CD8-positive, alpha-beta T cell (primary cell): ENCODE measurements at places on chromosomes 11 and 22. TPM values are rescaled to one million over a fixed set of nuclear protein-coding genes. Genes with fewer than 3 reads are reported as not detected.
A peak's percentile ranks its signal among the peaks of the same experiment; 100 is the strongest.

The GLYATL2 gene
- total RNA-seq: not detected

The RAB30 gene
- 134 TPM for total RNA-seq

The UBQLN3 gene
- not detected for total RNA-seq

The PRR33 gene
- not detected for total RNA-seq

The MS4A7 gene
- not detected for total RNA-seq

DNA sequence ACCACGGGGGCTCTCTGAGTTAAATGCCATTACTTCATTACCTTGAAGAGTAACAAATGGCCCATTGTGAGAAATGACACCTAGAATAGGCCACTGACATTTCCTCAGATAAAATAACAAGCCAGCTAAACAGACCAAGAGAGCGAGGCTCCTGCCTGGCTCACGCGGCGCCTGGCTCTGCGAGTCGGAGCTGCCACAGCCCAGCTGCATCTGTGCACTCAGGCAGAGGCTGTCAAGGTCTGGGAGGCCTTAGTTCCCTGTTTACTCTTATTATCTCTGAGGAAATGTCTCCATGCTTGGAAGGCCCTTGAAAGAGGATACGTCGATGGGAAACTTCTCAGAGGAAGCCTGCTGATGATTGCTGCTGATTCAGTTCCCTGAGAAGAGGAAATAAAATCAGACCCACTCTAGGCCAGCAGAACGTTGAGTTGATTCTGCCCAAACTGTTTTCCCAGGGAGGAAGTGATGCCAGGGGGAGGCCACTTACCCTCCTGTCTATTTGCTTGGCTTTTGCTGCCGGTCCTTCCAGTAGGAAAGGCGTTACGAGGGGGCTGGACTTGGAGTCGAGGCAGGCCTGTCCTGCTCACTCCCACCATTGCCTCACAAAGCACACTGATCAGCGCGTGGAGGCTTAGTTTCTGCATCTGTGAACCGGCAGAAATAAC lies 208.8 kb downstream of the TBC1D22A start:
- DNase-seq: no peak

- DNase-seq: no peak
These were observed 22.3 kb downstream of the ARHGAP1 start for GRCh38 chr11:46677991-46678740.

GRCh38 chr11:133041928-133042882 lies 490.1 kb downstream of the OPCML start:
- no peak for DNase-seq

- DNase-seq: no peak
These were observed 1458.6 kb upstream of the TENM4 start for GRCh38 chr11:80899381-80899780.

DNA sequence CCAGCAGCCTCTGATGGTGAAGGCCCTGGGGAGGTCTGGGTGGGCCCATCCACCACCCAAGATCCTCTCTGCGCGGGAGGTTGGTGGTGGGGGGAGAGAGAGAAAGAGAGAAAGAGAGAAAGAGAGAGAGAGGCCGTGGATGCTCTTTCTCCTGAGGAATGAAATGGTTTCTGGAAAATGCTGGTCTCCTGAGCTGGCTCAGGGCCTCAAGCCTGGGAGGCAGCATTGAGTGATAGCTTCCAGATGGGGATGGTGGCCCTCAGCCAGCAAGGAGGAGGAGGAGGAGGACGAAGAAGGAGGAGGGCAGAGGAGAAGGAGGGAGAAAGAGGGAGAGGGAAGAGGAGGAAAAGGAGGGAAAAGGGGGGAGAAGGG lies 4.6 kb downstream of the TSPAN32 start:
- DNase-seq: no peak

GRCh38 chr11:37496201-37496600 lies 898.2 kb upstream of the RAG2 start:
- DNase-seq: no peak

DNA sequence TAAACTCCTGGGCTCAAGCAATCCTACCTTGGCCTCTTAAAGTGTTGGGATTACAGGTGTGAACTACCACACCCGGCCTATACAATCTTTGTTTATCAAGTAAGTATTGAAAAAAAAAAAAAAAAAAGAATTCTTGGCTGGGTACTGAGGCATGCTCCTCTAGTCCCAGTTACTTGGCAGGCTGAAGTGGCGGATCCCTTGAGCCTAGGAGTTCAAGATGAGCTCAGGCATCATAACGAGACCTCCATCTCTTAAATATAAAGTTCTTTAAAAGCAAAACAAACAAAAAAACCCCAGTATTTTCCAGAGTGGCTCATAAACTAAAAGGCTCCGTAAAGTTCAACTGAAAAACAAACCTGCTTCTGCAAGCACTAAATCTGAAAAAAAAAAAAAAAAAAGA lies 50.3 kb upstream of the GAB2 start:
- no peak for DNase-seq

- no peak for DNase-seq
These were observed 3.4 kb upstream of the RCOR2 start for GRCh38 chr11:63920126-63920938.

DNA sequence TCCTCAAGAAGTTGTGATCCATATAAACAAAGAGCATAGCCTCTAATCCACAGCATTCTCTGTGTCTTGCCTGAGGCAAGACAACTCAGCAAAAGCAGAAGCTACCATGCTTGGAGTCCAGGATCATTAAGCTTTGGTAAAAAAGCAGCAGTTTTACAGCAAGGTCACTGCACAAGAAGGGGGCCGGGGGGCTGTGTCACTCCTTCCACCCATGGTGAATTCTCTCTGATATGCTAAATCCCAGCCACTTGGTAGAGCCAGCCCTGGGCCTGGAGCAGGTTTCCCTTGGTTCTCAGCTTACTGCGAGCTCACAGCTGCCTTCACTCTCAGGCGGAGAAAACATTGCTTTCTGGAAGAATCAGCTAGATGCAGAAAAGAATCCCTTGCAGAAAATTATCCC lies 144.7 kb downstream of the TENM4 start:
- no peak for DNase-seq

DNA sequence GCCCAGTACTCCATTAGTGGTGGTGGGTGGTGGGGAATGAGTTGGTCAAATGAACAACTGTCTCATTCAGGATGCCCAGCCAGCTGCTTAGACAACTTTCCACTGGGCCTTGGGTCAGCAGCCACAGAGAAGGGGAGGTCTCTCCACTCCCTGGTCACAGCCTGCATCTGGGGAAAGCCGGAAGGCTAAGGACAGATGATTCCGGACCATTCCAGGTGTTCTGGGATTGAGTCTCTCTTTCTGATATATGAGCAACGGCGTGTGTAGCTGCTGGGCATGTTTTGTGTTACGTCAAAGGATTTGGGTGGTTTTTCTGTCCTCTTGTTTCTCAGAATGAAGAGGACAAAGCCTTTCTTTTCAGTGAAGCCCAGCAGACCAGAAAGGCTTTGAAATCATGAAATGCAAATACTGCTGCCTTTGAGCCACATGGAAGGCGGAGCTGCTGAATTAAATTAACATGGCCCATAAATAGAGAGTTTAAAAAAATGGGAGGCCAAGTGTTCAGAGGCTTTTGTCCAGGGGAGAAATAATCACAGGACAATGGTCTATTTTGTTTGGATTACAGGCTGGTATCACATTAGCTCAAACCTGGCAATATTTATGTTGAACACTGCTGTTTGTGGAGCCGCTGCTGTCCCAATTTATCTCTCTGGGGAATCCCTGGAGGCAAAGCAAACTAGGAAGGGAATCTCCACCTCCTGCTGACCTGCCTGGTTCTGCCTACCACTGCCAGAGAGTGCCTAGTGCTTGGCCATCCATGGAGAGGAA lies 234.4 kb upstream of the E2F8 start:
- DNase-seq: no peak

DNA sequence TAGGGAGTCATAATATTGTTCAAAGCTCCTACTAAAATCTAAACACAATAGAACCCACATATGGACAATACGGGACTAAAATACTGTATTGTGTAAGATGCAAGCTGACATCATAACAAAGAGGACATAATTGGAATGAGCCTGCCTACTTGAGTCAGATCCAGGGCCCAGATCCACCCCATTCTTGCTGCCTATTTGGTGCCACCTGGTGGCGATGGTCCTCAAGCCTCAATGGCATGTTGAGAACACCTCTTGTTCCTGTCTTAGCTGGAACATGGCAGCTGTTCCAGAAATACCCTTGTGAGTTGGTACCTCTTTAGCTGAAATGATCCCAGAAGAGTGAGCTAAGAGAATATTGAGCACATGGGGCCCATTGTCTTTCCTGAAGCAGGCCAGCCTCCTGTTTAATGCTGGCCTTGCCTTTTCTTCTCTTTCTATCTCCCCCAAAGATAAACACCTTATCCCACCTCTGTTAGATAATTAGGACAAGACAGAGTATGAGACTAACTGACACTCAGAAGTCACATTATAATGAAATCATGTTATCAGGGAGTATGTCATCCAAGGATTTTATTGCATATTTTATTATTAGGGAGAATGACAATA lies 680.9 kb upstream of the ANO5 start:
- peak; percentile 6 for DNase-seq

DNA sequence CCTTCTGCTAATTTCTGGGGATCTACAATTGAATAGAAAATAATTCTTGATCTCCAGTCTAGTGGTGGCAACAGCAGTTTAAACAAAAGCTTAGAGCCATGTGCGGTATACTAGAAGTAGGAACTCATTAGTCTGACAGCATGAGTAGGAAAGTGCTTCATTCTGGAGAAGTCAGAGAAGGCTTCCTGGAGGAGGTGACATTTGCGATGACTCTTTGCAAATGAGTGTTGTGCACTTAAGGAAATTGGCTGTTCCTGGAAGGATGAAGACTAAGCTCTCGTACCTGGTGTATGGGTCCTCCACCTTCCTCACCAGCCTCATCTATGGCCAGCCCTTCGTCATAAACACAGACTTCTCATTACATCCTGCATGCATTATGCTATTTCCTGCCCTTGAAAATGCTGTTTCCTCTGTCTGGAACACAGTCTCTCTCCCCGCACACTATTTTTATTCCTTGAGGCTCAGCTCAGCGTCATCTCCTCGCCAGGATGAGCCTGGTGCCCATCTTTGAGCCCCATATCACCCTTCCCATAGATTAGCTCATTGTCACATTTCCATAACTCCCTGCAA lies 132.9 kb downstream of the PKNOX2 start:
- DNase-seq: no peak

- no peak for DNase-seq
These were observed 112.2 kb upstream of the SYT13 start for GRCh38 chr11:45398325-45398724.

- DNase-seq: no peak
These were observed 6.8 kb upstream of the RGL4 start for GRCh38 chr22:23684026-23684425.

DNA sequence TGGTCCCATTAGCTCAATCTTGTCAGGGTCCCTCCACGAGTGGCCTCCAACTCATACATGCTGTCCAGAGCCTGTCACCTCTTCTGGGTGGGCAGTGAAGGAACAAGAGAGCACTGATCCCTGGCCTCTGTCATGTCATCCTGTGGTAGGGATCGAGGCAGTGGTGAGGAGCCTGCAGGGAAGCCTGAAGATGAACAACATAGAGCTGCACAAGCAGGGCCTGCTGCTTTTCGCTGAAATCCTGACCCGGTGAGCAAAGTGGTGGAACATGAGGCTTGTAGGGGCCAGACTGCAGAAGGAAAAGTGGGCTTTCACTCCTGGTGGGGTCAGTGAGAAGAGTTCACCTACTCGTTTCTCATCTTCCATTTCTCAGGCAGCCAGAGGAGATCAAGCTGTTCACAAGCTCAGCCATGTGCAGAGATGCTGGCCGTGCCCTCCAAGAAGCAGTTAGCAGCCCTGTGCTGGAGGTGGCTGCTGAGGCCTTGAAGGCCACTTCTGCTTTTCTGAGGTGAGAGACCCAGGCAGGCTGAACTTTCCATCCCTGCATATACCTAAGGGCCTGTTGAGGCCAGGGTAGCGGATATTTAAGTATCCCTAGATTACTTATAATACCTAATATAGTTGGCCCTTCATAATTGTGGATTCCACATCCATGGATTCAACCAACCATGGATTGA lies 32.9 kb downstream of the MEI1 start:
- DNase-seq: no peak

DNA sequence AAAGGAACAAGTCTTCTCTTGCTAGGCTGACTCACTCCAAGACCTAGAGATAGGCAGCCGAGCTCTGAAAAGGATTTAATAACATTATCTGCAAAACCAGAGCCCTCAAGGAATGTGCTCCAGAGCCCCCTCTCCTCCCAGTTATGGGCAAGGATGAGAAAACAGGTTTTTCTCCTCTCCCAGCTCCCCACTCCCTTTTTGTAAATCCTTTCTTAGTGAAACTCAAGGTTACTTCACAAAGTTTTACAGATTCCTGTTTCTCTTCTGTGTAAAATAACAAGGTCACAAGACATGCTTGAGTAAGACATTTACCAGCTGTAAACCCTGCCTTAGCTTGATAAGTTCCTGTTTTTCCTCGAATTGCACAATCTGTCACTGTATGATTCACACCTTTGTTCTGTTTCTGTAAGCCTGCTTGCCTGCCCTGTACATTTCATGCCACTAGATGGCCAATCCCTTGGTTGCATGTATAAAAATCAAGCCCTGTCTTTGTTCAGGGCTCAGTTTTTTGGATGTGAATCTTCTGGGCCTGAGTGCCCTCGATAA lies 489.4 kb downstream of the KCNA4 start:
- DNase-seq: no peak

- DNase-seq: no peak
These were observed 32.5 kb downstream of the PLEKHA7 start for GRCh38 chr11:16981651-16982194.

- DNase-seq: no peak
These were observed 615.5 kb downstream of the NTM start for GRCh38 chr11:131985846-131986301.

DNA sequence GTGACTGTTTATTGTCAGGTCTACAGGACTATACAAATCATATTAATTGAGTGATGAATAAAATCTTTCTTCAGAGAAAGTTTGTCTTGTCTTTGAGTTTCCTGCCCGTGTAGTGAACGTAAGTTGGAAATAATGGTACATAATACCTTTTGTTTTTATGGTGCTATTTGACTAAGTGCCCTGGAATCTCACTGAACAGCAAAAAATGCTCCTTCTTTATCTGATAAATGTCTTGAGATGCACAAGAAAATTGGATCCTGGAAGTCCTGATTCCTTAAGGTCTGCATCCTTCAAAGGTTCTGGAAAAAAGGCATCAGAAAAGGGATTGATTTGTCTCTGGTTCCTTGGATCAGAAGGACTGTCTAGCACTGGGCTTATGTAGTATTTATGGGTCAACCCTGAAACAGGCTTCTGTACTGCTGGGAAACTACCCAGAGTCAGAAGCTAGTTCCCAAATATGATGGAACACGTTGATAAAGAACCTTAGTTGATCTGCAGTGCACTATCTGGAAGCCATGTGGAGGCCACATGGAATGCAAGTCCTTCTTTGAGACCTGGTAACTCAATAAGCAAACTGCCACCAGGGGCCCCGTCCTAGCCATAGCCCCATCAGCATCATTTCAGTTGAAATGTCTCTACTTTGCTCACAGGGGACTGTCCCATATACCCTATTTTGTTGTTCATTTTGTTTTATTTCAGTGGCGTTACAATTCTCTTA lies 100.6 kb upstream of the CD44 start:
- DNase-seq: no peak

GRCh38 chr11:118167906-118168305 lies 8.5 kb downstream of the SCN2B start:
- no peak for DNase-seq

DNA sequence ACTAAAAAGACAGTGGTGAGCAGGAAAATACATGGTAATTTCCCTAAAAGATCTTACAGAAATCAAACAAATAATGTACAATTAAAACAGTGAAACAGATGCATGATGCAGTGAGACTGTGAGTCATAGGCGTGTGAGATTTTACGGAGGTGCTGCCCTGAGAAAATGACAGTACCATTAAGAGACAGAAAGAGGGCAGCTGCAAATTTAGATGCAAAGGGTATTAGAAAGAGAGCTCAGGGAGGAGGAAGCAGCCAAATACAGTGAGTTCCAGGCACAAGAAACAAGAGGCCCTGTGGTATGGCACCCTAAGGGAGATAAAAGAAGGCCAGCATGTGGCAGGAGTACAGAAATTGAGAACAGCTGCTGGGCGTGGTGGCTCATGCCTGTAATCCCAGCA lies 88.5 kb upstream of the FIBIN start:
- DNase-seq: no peak
